ENCODE measurements at places on chromosomes 2 and 18.

DNA sequence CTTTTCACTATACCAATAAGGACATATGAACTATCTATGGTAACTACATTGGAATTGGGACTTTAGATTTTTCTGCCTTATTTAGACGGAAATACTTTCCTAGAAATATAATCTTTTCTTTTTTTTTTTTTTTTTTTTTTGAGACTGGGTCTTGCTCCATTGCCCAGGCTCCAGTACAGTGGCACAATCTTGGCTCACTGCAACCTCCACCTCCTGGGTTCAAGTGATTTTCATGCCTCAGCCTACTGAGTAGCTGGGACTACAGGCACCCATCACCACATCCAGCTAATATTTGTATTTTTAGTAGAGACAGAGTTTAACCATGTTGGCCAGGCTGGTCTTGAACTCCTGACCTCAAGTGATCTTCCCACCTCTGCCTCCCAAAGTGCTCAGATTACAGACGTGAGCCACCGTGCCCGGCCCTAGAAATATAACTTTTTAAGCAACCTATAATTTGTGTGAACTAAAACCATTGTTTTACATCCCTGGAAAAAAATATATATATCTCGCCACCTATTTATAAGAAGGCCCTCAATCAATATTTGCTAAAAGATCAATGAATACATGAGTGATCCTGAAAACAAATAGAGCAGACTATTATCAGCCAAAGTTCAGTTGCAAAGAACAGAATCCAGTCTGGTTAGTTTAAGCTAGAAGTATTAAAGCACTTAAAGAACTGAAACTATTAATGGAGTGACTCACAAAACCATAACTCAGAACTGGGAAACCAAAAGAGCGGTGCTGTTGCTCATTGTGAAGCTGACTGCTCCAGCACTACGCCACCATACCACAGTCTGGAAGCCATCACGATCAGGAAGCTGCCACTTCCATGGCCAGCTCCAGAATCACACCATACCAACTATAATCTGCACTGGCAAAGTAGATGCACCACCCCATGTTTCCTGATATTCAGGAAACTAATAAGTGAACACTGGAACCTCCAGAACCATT lies 8.4 kb upstream of the HNRNPLL start:
- DNase-seq: no peak

DNA sequence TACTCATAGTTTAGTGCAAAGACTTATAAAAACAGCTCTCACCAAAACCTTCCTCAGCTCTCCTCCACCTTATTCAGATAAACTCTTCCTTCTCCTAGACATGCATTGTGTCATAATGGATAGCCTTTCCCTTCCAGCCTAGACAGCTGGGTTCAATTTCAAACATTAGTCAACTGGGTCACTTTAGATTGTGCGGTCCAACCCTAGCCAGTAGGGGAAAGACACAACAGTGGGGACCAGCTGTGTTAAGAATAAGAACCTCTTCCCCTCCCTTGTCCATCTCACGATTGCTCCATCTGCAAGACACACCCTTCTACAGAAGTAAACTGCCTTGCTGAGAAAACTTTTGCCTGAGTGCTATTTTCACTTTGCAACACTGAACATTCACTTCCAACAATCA lies 8.5 kb downstream of the PRPF40A start:
- DNase-seq: no peak

- no peak for DNase-seq
Observed at GRCh38 chr2:10900216-10901109, 11.3 kb upstream of the KCNF1 start.

DNA sequence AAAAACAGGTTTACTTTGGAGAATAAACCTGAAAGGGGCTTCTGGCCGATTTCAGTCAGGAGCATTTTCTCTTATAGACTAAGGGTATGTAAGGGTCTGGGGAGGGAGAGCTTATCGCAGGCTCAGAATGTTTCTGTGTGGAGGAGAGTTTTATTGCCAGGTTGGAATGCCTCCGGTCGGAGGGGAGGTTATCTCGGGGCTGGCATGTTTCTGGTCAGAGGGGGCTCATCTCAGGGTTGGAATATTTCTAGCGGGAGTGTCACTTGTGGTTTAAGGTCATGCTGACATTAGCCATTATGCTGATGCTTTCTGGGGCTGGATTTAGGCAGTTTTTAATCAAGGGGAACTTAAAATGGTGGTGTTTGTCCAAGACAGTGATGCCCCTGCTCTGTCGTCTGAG lies 333.6 kb downstream of the METTL4 start:
- no peak for DNase-seq

DNA sequence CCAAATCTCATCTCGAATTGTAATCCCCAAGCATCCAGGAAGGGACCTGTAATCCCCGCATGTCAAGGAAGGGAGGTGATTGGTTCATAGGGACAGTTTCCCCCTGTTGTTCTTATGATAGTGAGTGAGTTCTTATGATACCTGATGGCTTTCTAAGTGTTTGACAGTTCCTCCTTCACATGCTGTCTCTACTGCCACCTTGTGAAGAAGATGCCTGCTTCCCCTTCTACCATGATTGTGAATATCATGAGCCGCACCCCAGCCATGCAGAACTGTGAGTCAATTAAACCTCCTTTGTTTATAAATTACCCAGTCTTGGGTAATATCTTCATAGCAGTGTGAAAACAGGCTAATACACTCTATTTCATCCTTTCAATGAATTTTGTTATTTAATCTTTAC lies 446.7 kb downstream of the RNF144A start:
- DNase-seq: no peak

- DNase-seq: no peak
Observed at GRCh38 chr2:134663451-134664450, 55.0 kb downstream of the TMEM163 start.

GRCh38 chr2:36701391-36701795 lies 4.9 kb downstream of the VIT start:
- DNase-seq: no peak

DNA sequence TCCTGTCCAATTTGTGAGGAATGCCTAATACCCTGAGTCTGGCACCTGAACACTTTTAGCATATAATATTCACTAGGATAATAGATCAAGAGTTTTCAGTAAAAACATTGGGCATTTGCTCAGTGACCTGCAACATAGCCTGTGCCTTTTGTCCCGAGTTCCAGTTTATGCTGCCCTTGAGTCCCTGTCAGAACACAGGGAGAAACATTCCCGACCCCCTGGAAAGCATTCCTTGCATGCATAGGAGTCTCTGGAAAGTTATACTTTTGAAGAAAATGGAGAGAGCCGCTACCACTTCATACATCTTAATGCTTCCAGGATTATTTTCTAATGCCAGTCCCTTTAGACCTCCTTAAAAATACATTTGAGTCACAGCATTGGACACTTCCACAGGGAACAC lies 107.3 kb downstream of the PLCL1 start:
- DNase-seq: no peak

DNA sequence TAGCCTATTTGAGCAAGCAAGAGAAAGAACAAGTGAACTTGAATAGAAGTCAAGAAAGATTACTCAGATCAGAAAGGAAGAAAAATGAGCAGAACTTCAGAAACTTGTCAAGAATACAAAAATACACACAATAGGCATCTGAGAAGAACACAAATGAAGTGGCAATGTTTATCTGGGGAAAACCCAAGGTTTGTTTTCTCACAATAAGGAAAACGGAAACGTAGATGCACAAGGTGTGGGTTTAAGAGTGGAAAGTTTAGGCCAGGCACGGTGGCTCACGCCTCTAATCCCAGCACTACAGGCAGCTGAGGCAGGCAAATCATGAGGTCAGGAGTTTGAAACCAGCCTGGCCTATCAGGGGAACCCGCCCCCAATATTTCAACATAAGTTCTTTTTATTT lies 159.5 kb upstream of the GYPC start:
- DNase-seq: no peak

GRCh38 chr18:66641056-66641455 lies 37.2 kb upstream of the CDH19 start:
- no peak for DNase-seq

GRCh38 chr18:23353459-23353858 lies 99.6 kb upstream of the RIOK3 start:
- DNase-seq: no peak

GRCh38 chr2:106062627-106063026 lies 131.5 kb downstream of the UXS1 start:
- no peak for DNase-seq

- no peak for DNase-seq
Observed at GRCh38 chr2:203061346-203061745, 46.7 kb downstream of the NBEAL1 start.

DNA sequence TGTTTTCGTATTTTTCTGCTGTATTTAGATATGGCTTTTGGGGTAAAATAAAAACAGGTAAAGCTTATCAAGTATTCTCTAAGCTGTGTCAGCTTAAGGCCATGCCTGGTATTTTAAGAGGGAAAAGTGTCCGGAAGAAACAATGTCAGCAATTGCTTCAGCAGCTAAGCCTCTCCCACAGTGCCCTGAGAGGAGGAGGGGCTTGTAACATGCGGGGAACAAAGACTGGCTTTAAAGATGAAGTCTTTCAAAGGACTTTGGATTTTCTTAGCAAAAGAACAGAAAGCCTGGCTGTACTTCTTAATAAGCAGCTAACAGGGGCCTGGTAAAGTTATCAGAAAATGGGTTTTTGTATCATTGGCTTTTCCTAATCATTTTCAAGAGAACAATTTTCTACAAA lies 102.8 kb downstream of the PXDN start:
- no peak for DNase-seq

DNA sequence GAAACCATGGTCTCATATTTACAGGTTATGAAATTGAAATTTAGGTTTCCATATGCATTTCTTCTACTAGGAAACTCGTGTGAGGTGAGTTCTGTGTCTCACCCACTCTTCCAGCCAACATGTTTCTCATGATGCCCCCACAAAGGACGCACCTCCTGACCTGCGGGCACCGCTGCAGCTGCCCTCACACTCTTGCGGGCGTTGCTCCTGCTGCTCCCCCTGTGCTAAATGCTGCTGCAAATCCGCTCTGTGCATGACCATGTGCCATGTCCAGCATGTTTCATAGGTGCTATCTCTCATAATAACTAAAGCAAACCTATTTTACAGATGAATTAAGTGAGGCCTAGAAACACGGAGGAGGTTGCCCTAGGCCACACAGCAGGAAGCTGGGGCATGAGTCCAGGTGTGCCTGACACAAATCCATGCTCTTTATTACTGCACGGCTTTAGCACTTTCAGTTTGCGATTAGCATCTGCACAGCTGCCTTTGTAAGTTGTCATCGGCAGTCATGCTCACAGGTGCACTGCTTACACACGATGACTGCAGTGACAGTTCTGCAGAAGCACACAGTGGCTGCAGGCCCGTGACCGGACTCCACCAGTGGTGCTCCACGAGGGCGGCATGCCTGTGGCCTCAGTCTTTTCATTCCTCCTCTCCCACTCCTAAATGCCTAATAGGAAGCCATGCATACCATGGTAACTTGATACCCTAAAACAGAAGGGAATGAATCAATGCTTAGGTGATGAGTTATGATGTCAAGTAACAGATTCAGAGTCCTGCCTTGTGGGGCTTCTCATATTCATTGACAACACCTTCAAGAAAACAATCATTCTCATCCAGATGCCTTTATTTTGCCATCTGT lies 14.9 kb upstream of the GALR1 start:
- DNase-seq: no peak

- no peak for DNase-seq
Observed at GRCh38 chr2:226031647-226032501, 632.4 kb downstream of the NYAP2 start.

DNA sequence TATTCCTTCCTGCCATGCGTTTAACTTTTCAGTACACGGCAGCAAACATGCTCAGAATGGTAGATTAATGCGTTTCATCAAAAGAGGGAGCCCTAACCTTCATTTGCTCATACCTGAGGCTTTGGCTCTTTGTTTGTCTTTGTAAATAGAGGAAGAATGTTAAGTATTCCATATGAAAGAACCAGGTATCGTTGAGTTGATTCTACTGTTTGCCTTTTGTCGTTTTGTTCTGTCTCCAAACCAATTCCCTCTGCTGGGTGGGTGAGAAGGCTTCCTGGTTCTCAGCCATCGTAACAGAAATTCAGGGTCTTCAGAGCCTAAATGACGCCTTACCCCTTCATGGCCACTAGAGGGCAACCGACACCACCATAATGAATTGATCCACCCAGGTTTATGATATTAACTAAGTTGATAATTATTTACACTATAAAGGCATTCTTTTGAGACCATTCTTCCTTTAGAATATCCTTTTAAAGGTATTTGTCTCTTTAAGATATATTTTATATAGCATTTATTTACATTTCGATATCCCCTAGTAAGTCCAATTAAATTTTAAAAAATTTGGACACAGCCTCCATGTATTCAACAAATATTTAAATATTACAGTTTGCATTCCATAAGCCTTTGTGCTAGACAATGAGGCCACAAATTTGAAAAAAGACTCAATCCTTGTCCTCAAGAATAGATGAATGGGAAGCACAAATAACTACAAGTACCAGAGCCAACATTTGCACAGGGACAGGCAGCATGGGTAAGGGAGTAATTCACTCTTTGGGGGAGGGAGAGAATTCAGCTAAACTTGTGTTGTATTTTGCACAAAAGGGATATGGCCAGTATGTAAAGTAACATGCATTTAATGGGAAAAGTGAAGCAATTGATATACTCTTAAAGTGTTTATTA lies 48.1 kb downstream of the TIMM21 start:
- peak; percentile 1 for DNase-seq

GRCh38 chr18:44791520-44791919 lies 110.8 kb downstream of the SETBP1 start:
- no peak for DNase-seq

DNA sequence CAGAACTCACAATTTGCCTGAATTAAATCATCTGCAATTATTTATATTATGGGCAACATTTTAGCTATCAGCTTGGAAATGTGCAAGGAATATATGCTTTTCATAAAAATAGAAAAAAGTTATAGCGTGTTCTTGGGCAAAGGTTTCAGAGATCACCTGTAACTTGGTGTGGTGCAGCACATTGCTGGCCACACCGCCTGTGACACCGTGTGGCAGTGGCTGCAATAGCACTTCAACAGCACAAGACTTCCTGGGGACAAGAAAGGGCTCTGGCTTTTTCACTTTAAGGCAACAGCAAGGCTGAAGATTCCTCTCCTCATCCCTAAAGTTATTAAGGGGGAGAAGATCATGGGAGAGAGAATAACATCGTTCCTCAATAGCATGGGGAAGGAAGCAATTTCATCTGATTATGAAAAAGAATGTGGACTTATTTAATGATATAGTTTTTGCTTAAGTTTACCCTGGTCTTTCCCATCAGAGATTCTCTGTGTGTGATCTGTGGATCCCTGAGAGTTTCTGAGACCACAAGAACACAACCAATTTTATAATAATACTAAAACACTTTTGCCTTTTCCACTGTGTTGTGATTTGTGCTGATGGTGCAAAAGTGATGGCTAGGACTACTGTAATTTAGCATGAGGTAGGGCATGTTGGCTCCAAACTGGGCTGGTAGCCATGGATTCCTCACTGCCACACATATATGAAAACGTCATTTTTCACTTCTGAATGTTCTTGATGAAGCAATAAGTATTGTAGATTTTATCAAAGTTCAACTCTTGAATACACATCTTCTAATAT lies 15.0 kb upstream of the SERPINB3 start:
- DNase-seq: no peak

- no peak for DNase-seq
Observed at GRCh38 chr2:219918254-219918653, 290.8 kb downstream of the SLC4A3 start.
